A549 treated with ZK216348 at 1 μM for 4 hours (cell line): ENCODE measurements at places on chromosomes 11 and 22. TPM values are rescaled to one million over a fixed set of nuclear protein-coding genes. Genes with fewer than 3 reads are reported as not detected.

NCF4 gene
- total RNA-seq, result not detected in 5 replicates

DEPDC7 gene
- 4.6 to 9.1 TPM (median 7.3 TPM) in 5 replicates for total RNA-seq

MS4A13 gene
- not detected in 5 replicates for total RNA-seq

OR6M1 gene
- total RNA-seq, result not detected in 5 replicates
